OCI-M1 (cell line): ENCODE measurements at places on chromosomes 12 and 14.

DNA sequence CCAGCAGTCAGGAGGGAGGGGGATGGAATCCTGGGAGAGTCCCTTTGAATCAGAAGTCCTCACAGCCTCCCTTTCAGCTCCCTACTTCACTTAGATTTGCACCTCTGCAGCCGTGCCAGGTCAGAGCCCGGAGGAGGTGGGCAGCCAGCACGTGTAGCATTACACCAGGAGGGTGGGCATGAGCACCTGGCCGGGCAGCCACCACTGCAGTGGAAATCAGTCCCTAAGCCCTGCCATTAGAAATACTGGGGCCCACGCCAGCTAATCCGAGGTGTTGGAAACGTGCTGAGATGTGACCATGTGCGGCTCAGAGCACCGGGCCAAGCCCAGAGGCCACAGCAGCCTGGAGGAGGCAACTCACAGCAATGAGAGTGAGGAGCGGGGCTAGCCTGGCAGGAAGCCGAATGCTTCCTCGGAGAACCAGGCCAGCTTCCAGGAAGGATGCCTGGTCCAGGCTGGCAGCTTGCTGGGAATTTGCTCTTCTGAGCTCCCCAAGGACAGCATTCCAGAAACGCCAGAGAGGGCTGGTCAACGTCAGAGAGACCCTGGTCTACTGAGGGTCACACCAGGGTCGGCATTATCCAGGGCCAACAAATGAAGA is 9.4 kb upstream of the CACNA2D4 start:
- DNase-seq, result no peak

GRCh38 chr12:105705765-105706164 is 375.3 kb downstream of the C12orf75 start:
- DNase-seq, result peak; percentile 27

DNA sequence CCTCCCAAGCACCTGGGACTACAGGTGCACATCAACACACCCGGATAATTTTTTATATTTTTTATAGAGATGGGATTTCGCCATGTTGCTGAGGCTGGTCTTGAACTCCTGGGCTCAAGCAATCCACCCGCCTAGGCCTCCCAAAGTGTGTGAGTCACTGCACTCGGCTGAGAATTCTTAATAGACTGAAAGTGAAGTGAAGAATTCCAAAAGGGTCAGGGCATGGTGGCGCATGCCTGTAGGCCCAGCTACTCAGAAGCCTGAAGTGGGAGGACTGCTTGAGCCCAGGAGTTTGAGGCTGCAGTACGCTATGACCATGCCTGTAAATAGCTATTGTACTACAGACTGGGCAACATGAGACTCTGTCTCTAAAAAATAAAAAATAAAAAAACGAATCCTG is 43.7 kb downstream of the TCHP start:
- no peak for DNase-seq

DNA sequence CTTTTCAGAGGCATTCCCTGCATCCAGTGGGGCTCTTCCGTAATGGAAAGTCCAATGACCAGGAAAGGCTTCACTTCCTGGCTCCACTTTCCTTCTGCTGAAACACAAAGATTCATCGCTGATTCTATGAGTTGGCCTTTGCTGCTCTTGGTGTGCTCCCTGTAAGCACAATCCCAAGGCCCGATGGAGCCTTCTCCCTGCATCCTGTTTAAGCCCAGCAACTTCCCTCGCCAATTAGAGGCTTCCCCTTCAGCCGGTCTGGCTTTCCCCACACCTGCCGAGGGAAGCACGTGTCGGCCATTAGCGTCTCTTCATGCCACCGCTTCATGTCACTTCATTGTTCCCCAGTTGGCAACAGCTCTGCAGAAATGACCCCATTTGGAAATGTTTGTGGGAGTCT is 693.9 kb downstream of the MED13L start:
- no peak for DNase-seq

GRCh38 chr12:90631591-90632212 is 323.3 kb downstream of the CCER1 start:
- no peak for DNase-seq
